ENCODE measurements at places on chromosomes 1 and 21.

GRCh38 chr1:65092691-65093090 lies 55.3 kb upstream of the AK4 start:
- H3K4me1 ChIP-seq = peaks cover 7% of the 10 kb centered on the region
- no peak for DNase-seq
- H3K36me3 ChIP-seq = peaks cover 2% of the 10 kb centered on the region
- no peak overlapping the region for H3K4me3 ChIP-seq

DNA sequence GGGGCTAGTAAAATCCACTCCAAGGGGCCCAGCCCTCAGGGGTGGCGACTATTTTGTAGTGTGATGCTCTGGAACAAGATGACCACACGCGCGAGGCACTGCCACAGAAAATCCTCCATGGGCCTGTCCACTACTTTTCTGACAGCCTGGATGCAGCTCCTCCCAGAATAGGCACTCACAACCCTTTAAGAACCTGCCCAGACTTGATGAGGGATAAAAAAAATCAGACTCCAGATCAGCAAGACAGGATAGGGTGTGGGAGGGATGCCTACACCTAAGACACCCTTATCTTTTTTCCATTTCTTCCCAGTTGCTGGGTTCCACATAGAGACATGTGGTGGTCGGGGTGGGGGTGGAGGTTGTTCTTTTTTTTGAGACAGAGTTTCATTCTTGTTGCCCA lies 33.5 kb downstream of the PCAT6 start:
- no peaks in the 10 kb centered on the region for H3K4me1 ChIP-seq
- no peak overlapping the region for H3K4me3 ChIP-seq
- DNase-seq = no peak
- no peaks in the 10 kb centered on the region for H3K36me3 ChIP-seq

- H3K27me3 ChIP-seq = no peaks in the 10 kb centered on the region
- DNase-seq = no peak
- H3K36me3 ChIP-seq = peaks cover 2% of the 10 kb centered on the region
These were observed 762.1 kb downstream of the LTN1 start for GRCh38 chr21:28230559-28230958.

GRCh38 chr1:199174336-199174735 lies 535.5 kb downstream of the PTPRC start:
- no peaks in the 10 kb centered on the region for H3K27me3 ChIP-seq
- H3K4me1 ChIP-seq = no peaks in the 10 kb centered on the region
- H3K36me3 ChIP-seq = no peaks in the 10 kb centered on the region
- H3K27ac ChIP-seq = no peak overlapping the region
- H3K4me3 ChIP-seq = no peak overlapping the region

DNA sequence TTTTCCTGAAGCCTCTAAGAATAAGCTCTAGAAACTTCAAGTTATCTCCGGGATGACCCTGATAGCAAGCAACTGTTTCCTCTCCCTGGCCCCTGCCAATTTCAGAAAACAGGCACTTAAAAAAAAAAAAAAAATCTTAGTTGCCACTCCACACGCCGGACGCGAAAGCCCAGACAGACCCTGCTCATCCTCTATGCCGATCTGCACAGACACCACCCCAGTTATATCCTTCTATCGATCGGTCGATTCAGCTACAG lies 1.7 kb downstream of the ANP32E start:
- H3K4me1 ChIP-seq = peaks cover 15% of the 10 kb centered on the region
- no peaks in the 10 kb centered on the region for H3K27me3 ChIP-seq
- H3K27ac ChIP-seq = peak overlapping the region; percentile 98
- H3K36me3 ChIP-seq = no peaks in the 10 kb centered on the region
- DNase-seq = no peak

- no peak overlapping the region for H3K4me3 ChIP-seq
- H3K27ac ChIP-seq = no peak overlapping the region
- no peaks in the 10 kb centered on the region for H3K27me3 ChIP-seq
These were observed 168.4 kb upstream of the C21orf91 start for GRCh38 chr21:17987382-17988101.

DNA sequence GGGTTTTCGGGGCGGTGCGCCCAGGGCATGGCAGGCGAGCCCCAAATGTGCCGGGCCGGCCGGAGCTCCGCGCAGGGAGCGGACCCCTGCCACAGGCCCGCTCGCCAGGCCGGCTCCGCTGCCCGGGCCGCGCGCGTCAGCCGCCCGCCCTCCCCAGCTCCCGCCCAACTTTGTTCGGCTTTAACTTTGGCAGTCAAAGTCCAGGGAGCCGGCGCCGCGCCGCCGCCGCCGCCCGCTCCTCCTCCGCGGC lies 488 bp downstream of the SLC35D1 start:
- peak overlapping the region; percentile 89 for H3K27ac ChIP-seq
- peaks cover 20% of the 10 kb centered on the region for H3K4me1 ChIP-seq
- peaks cover 12% of the 10 kb centered on the region for H3K36me3 ChIP-seq
- H3K27me3 ChIP-seq = no peaks in the 10 kb centered on the region

DNA sequence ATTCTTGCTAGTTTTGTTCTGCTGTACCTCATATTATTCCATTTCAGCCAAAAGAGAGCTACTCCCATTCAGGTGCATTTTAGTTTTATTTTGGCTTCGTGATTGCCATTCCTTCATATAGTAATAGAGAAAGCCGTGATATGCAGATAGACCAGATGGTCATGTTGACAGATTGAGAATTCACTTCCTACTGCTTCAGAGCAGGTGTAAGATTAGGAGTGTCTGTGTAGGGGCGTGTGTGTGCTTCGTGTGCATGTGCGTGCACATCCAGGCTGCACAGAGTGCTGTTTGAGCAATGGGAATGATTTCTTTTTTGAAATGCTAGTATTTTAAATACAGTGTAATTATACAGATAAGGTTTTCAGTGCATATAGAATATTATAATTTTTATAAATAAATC lies 10.3 kb downstream of the NFIA start:
- peak overlapping the region; percentile 51 for H3K27ac ChIP-seq
- no peak overlapping the region for H3K4me3 ChIP-seq
- no peaks in the 10 kb centered on the region for H3K27me3 ChIP-seq
- peaks cover 70% of the 10 kb centered on the region for H3K4me1 ChIP-seq
- DNase-seq = no peak

DNA sequence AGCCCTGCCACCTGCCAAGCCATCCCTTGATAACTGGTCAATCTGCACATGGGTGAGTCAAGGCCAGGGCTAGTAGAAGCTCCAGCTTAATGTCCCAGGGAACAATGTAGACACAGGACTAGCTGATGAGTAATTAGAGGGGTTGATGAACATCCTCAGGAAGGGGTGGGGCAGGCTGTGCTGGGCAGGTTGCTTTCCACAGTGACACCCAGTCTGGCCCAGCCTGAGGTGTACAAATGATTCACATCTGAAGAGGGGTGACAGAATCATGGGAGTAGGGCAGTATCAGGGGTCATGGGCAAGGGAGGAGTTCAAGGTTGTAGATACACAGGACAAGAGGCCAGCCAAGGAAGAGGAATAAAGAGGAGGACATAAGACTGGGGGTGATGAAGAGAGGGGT lies 4.3 kb downstream of the LPAR3 start:
- H3K27me3 ChIP-seq = peaks cover 34% of the 10 kb centered on the region
- H3K4me3 ChIP-seq = no peak overlapping the region
- H3K36me3 ChIP-seq = no peaks in the 10 kb centered on the region
- no peak overlapping the region for H3K27ac ChIP-seq
- peaks cover 8% of the 10 kb centered on the region for H3K4me1 ChIP-seq

GRCh38 chr1:17028662-17029188 lies 17.0 kb upstream of the ATP13A2 start:
- no peak for DNase-seq
- H3K4me1 ChIP-seq = peaks cover 3% of the 10 kb centered on the region
- H3K27me3 ChIP-seq = no peaks in the 10 kb centered on the region
- H3K4me3 ChIP-seq = no peak overlapping the region
